ENCODE measurements at places on chromosomes 4 and X.

DNA sequence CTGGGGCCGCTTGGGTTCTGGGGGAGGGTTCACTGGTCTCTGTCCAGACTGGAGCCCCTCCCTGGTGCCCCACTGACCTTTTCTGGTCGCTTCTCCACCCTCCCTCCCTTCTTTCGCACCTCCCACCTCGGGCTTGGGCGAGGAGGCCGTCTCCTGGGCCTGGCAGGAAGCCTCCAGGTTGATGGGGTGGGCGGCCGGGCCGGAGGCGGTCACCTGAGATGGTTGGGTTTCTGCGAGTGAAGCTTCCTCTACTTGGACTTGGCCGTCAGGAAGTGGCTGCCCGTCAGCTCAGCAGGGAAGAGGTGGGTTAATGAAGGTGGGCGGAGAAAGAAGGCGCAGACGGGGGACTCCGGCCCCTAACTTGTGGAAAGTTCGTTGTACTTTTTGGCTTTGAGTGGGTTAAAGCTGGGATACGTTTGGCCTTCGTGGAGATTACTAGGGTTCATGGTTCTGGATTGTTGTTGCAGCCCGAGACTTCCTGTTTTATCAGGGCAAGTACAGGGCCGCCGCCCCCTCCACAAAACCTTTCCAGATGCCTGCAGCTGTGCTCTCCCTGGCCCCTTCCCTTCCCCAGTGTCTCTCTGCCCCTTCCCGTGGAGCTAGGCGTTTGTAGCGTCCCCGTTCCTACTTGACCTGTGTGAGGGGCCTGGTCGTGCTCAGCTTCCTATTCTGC, 1.2 kb downstream of the AKAP17A start:
- DNase-seq, result no peak

- no peak for DNase-seq
These were observed 250.8 kb downstream of the INPP4B start for GRCh38 chr4:142595222-142595871.

GRCh38 chrX:148416931-148417330, 83.5 kb upstream of the AFF2 start:
- no peak for DNase-seq

DNA sequence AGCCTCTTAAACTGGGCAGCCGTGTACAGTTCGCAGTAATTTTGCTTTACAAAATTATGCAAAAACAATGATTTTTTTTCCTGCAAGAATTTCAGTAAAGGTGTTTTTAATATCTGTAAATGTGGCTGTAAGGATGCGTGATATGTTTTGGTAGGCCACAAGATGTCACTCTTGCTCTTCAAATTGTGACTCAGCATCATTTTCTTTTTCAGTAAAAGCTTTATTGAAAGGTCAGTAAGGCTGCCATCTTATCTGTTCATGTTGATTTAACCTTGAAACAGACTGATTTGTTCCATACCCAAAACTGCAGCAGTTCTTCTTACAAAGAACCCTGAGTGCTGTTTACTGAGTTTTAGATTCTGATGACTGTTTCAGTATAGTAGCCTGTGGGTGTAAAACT, 39.9 kb downstream of the TXLNG start:
- DNase-seq, result no peak

DNA sequence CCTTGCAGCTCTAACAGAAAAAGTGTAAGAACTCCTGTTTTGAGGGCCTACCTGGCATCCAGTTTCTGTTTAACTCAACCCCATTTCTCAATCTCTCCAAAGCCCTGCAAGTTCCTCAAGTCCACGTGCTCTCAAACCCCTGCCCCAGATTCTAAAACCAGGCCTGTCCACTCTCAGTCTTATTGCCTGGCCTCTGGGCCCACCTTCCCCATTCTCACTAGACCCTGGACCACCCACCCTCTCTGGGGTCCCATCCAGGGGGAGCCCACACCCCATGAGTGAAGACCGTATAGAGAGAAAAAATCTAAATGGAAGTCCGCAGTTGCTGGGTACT, 58.3 kb downstream of the TLR10 start:
- no peak for DNase-seq

DNA sequence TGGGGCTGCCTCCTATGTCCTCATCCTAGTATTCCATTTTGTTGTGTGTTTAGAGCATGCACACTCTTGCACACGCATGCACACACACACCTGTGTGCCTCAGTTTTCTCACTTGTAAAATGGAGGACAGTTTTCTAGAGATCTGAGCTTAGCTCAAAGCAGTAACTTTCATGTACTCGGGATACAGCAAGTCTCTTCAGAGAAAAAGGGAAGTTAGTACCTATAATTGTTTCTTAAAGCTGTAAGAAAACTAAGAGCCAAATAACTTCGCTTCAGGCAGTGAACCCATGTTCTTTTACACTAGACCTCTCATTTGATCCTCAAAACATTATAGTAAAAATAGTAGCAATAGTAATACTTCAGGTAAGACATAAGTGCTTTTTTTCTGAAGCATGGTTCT, 49.6 kb downstream of the KIT start:
- no peak for DNase-seq

All from stimulated activated CD4-positive, alpha-beta T cell treated with anti-CD3 and anti-CD28 coated beads, TNF-alpha, amount 100 ng/mL, for 1 hour (primary cell).